ENCODE measurements at places on chromosomes 4 and X. TPM values are rescaled to one million over a fixed set of nuclear protein-coding genes. Genes with fewer than 3 reads are reported as not detected.

The RS1 gene
- not detected for total RNA-seq

The CNGA2 gene
- total RNA-seq: not detected

The GAGE2A gene
- total RNA-seq: not detected

The SLC9B1 gene
- 0.08 TPM for total RNA-seq

The SRPX2 gene
- 4.1 TPM for total RNA-seq

The ZBTB49 gene
- 2.3 TPM for total RNA-seq

The IL9R gene
- not detected for total RNA-seq

Measured in hair follicular keratinocyte (primary cell).